Naive thymus-derived CD4-positive, alpha-beta T cell (primary cell): ENCODE measurements at places on chromosomes 11 and 22.

- no peaks in the 10 kb centered on the region for H3K27me3 ChIP-seq
- H3K4me1 ChIP-seq: peaks cover 11% of the 10 kb centered on the region
- no peak overlapping the region for H3K4me3 ChIP-seq
- DNase-seq: no peak
Measured at GRCh38 chr22:42892156-42892555, 35.1 kb upstream of the ARFGAP3 start.

GRCh38 chr11:101428918-101429317, 154.9 kb downstream of the TRPC6 start:
- no peaks in the 10 kb centered on the region for H3K4me1 ChIP-seq
- no peaks in the 10 kb centered on the region for H3K36me3 ChIP-seq
- H3K27me3 ChIP-seq: no peaks in the 10 kb centered on the region
- no peak for DNase-seq

DNA sequence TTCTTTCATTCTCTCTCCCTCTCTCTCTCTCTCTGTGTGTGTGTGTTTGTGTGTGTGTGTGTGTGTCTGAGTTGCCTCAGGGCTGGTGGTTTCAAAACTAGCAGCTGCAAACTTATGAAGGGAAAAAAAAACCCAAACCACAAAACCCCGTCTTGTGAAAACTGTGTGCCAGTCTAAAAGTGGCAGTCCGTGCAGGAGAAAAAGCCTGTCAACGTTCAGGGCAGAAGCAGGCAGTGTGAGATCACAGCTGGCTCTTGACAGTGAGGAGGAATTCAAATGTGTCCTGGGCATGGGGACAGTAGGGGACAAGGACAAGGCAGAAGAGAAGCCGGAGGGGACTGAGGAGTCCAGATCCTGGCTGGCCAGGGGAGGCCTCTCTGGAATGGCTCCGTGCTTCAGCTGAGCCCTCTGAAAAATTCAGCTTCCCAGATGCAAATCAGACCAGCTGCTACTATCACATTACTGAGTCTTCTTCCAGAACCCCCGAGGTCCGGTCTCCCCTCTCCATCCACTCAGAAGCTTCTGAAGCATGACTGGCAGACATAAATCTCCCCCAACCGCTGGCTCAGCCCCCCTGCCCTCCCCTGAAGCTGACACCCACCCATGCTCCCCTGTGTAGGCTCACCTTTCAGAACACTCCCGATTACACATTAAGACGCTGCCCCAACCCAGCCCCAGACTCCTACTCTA, 31.9 kb downstream of the FLI1 start:
- peak overlapping the region; percentile 62 for H3K4me3 ChIP-seq
- no peaks in the 10 kb centered on the region for H3K27me3 ChIP-seq
- DNase-seq: peak; percentile 81
- H3K36me3 ChIP-seq: no peaks in the 10 kb centered on the region

GRCh38 chr11:104098132-104098531, 61.7 kb downstream of the DDI1 start:
- DNase-seq: no peak
- H3K27me3 ChIP-seq: no peaks in the 10 kb centered on the region
- H3K4me3 ChIP-seq: no peak overlapping the region
- no peak overlapping the region for H3K27ac ChIP-seq

- DNase-seq: no peak
- no peak overlapping the region for H3K27ac ChIP-seq
- no peaks in the 10 kb centered on the region for H3K27me3 ChIP-seq
- no peaks in the 10 kb centered on the region for H3K4me1 ChIP-seq
Measured at GRCh38 chr22:49328630-49329405, 498.9 kb downstream of the BRD1 start.
